ENCODE measurements at places on chromosomes 6 and 20.
A peak's percentile ranks its signal among the peaks of the same experiment; 100 is the strongest.

DNA sequence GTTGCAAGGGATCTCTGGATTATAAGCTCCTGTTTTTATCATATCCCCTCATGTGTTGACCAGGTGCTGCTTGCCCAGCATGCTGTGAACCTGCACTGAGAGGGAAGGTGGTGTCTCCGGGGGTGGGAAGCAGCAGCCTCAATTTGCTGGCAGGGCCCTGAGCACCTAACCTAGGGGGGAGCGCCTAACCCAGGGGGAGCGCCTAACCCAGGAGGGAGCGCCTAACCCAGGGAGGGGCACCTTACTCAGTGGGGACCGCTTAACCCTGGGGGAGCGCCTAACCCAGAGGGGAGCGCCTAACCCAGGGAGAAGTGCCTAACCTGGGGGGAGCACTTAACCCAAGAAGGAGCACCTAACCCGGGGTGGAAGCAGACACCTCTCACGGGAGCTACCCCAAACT, 83.3 kb upstream of the QKI start:
- no peak for DNase-seq

DNA sequence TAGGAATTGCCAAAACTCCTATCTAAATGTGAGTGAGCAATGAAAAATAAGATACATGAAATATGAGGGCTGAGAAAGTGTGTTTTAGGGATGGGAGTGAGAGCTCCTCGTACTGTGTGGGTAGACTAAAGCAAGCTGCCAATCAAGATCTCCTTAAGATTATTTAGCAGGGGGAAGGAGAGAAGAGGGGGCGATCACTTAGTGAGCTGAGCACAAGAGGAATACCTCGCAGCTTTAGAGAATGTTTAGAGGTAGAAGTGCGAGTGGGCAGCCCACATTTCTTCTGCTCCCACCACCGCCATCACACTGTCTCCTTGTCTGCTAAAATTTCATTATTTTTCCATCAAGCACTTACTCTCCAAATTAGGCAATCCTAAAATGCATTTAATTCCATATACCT, 312.6 kb downstream of the ALDH8A1 start:
- DNase-seq, result no peak

DNA sequence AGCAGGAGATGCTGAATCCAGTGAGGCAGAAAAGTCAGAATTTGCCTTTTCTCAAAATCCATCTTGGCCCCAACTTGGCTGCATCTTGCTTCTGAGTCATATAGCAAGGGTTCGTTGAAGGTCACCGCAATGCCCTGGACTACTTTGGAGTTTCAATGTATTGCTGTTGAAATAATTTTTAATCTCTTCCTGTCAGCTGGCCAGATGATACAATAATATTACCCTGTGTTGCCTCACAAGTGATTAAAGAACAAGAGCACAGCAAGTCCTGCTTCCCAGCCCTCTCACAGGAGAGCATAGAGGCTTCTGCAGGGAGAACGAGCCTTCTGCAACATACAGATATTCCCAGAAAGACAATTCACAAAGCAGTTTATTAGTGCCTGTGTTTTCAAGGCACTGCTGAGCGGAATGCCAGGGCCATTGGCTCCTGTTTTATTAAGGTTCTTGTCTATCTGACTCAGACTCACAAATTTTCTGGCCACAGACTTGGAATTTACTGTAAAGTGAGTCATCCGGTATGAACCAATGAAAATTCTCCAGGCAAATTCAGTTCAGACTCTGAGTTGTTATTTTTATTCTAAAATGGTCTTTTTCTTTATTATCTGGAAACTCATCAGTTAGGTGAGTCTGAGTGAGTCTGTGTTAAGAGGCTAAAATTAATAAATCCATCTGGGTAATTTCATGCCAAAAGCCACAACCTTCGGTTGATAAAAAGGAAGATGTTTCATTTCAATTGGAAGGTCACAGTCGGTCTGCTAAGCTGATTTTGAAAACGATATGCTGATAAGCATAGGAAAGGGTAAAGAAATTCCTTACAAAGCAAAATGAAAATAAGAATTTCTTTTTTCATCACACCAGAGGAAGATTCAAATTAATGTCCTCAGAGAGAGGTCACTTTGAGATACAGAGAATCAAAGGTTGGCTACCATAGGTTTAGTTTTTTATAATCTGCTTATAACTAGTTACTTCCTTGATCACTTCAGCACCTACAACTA, 289.4 kb upstream of the STXBP5 start:
- peak; percentile 91 for DNase-seq

GRCh38 chr6:130190701-130191690, 31.8 kb downstream of the SAMD3 start:
- no peak for DNase-seq

DNA sequence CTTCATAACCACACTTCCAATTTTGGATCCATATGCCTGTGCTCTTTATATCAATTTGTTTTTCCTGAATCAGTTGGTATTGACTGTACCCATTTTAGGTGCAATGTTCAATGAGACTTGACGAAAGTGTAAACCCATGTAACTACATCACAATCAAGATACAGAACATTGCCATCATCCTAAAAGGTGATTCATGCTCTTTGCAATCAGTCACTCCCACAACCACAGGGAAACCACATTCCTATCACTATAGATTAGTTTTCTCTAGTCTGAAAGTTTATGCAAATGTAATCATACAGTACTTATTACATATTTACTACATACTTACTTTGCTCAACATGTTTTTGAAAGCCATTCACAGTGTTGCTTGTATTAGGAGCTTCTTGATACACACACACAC, 167.4 kb downstream of the ADGRG6 start:
- no peak for DNase-seq

DNA sequence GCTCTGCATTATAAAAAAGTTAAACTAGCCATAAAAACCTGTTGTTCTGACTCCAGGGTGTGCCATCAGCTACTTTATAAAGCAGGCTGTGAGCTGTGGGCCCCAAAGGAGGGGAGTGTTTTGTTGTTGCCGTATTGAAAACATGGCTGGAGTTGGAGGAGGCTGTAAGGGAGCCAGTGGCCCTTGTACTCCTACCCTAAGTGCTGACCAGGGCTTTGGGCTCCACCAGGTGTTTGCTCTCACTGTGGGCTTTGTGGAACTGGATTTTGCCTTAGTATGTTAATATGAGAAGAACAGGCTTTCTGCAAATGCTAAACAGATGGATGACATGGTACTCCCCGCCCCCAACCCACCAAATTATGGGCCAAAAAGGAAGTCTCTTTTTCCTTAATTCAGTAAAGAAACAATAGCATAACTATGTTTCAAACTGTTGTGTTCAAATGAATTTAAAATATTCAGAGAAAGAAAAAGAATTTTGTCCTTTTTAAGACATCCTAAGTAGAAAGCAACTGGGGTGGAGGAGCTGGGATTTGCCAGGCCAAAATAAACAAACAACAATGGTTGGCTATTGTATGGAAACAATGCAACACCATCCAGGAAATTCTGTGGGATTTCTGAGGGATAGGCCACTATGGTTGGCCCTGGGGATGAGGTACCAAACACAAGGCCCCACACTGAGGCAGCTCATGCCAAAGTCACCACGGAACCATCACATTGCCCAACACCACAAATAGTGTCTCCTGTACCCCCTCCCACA, 63.3 kb downstream of the PLCG1 start:
- peak; percentile 68 for DNase-seq

DNA sequence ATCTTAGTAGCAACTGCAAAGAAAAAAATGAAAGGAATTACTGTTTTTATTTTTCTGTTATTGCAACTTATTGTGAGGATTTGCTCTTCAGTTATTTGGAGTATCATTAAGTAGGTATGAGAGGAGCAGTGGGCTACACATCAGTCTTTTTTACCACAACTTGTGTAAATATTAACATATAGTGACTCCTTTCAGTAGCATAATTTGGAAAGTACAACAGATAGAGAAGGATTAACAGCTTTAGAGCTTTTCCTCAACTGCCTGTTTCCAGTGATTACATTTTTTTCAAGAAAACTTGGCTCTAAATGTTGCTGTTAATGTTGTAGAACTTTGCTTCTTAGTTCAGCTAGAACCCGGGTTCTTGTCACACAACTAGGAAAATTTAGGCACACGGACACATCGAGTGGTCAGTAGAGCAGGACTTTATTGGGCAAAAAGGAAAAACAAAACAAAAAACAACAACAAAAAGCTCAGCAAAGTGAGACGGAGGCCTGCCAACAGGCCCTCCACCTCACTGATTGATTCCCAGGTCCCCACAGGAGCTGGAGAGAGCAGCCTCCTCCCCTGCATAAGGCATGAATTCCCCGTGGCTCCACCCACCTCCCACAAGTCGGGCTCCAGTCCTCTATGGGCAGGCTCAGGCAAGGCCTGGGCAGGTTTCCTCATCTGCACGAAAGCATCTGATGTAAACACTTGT, 75.1 kb downstream of the ADGRG6 start:
- DNase-seq, result no peak

GRCh38 chr6:257774-258173, 34.5 kb upstream of the DUSP22 start:
- no peak for DNase-seq

GRCh38 chr6:165186441-165187205, 122.8 kb downstream of the C6orf118 start:
- DNase-seq, result no peak

DNA sequence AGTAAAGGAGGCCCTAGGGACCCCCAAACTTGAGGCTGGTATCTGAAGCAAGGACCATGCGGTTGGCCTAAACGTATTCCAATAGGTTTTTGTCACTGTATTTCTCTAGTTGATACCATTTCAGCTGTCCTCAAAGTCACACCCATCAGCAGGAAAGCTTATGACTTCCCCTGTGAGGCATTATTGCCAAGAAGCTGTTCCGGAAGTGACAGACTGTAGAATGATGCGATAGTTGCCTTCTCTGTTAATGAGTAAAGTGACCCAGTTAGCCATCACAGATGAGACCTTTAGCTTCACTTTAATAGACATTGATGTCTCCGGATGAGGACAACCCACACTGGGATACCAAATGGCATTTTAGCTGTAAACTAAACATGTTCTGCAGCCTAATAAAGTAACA, 147.9 kb downstream of the RNGTT start:
- DNase-seq, result no peak

DNA sequence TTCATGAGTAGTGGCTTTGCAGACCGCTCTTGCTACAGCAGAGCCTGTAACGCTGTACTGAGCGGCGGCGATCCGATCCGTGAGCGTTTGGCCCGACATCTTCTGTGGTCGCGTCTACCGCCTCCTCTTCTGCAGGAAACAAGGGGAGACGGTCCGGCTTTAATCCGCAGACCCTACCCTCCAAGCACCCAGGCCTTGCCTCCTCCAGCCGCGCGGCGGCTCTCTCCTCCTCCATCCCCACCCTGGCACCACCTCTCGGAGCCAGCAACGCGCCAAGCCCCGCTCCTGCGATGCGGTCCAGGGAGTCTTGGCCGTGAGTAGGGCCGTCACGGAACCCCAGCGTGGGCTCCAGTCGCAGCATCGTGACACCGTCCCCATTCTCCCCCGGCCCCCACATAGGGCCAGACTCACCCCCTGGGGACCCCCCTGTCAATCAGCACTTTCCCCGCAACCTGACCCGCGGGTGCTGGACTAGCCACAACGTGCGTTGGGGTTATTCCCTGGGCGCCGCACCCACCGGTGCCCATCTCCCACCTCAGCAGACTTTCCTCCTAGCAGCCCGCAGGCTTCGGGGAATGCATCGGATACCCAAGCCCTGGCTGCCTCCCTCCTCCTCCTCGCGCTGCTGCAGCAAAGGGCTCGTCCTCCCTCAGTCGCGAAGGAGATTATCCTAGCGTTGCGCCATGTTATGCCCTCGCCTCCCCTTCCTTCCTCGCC, 914 bp downstream of the SNAP91 start:
- no peak for DNase-seq
